ENCODE measurements at places on chromosomes 1 and 21.

DNA sequence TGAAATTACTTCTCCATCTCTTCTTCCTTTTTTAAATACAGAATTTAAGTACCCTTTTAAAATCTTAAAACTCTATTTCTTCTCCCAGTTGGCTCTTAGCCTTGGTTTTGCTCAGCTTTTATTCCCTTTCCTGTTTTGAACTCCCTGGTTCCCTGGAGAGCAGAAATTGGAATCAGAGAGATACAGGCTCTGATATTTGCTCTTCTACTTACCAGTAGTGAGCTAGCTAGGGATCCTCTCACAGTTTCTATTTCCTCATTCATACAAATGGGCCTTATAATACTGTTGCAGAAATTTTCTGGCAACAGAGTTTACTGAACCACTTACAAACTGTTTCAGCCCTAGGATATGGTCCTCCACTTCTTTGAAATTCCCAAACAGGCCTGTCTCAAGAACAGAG is 606.3 kb downstream of the NUF2 start:
- no peak for DNase-seq

DNA sequence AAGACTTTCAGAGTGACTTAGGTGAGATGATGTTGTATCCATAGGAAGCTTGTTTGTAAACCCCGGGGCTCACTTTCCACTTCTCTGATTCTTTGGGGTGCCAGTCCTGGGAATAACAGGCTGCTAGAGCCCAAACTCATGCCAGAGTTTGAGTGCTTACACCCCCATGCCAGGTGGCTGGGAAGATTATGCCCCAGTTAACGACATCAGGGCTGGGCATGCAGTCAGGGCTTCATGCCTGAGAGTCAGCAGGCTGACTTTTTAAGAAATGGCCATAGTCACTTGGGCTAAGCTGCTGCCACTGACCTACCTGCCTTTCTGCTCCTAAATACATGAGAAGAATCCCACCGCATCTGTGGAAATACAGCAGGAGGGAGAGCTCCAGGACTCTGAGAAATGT is 425.6 kb upstream of the VAMP3 start:
- DNase-seq: no peak

GRCh38 chr1:156690675-156691036 is 13.4 kb upstream of the NES start:
- DNase-seq: no peak

DNA sequence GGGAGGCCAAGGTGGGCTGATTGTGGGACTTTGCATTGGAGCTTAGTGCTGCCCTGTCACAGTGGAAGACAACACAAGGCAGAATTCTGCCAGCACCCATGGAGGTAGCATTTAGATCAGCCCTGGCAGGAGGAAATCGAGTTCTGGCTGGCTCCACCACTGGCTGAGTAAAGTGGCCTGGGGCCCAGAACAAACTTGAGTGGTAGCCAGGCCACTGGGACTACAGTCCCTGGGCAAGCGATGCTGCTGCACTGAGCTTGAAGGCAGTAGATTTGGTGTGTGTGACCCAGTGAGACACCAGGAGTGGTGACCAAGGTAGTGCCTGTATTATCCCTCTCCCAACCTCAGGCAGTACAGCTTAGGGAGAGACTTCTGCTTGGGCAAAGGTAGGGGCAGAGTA is 22.5 kb upstream of the UHMK1 start:
- DNase-seq: no peak

- DNase-seq: no peak
Observed at GRCh38 chr1:225437710-225438437, 10.0 kb upstream of the LBR start.

DNA sequence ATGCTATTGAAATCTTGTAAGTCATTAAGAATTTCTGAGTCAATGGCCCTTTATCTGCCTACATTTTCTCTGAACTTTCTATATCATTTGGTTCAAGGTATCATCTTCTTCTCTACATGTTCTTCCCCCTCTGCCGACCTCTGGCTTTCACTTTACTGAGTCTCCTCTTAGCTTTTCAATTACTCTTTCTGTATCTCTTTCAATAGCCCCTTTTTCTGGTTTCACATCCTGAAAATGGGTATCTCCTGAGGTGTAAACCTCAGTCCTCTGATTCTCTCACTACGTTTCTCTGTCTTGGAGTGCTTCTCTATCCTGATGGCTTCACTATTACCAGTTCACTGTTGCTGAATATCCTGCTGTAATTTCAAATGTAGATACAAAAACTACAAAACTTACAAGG is 98.9 kb downstream of the LYST start:
- DNase-seq: no peak

GRCh38 chr1:207823880-207824566 is 72.2 kb downstream of the CD46 start:
- DNase-seq: no peak

GRCh38 chr1:240356568-240356967 is 255.4 kb downstream of the GREM2 start:
- DNase-seq: no peak

GRCh38 chr1:205191622-205192021 is 19.9 kb downstream of the DSTYK start:
- no peak for DNase-seq

GRCh38 chr1:201346987-201347386 is 30.5 kb downstream of the TNNT2 start:
- DNase-seq: no peak

- no peak for DNase-seq
Observed at GRCh38 chr1:227731241-227731677, 3.8 kb downstream of the JMJD4 start.

- DNase-seq: no peak
Observed at GRCh38 chr1:208728815-208729214, 484.6 kb upstream of the PLXNA2 start.

DNA sequence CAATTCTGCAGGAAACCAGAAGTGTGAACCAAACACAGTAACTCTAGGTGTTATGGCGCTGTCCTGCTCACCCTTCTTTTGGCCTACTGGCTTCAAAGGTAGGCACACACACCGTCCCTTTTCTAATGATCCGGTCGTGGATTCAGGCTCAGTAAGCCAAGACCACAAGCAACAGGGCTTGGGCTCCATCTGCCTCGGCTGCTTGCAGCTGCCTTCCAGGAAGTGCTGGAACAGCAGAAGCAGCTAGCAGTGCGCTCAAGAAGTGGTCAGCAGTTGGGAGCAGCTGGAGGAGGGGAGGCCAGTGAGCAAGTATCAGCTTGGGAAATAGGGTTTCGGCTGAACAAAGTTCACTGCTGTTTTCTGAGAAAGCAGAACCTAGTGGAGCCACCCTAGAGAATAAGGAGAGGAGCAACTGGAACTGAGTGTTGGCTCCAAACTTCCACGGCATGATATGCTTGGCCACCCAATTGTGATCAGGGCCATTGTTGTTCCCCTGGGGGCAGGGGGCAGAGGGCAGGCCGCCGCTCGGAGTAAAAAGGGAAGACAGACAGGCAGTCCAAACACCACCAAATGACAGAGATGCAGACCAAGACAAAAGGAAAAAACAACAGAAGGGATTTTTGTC is 173.4 kb downstream of the TOMM20 start:
- DNase-seq: no peak

DNA sequence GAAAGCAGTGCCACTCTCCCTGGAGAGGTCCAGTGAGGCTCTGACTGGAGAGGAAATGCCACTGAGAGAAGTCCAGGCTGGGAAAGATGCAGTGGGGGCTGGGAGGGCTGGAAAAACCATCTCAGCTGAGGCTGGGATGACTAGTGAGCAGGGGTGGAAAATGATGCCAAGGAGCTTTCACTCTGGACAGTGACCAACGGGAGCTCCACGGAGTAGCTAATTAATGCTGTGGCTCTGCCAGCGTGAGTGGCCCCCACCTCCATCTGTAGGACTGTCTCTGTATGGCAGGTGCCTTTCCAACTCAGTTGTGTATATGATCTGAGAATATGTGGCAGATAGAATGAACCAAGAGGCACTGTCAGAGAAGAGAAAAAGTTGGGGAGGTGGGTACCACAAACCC is 86.7 kb downstream of the DDX20 start:
- no peak for DNase-seq

All from NCI-H526 treated with DMSO at 0.1 percent for 48 hours (cell line).